SIG-M5 (cell line): ENCODE measurements at places on chromosomes 4 and X.

GRCh38 chrX:307261-308111 is 11.1 kb downstream of the GTPBP6 start:
- DNase-seq, result no peak

- no peak for DNase-seq
Observed at GRCh38 chr4:83152746-83153145, 38.2 kb upstream of the PLAC8 start.

GRCh38 chrX:49163555-49164419 is 1.2 kb downstream of the MAGIX start:
- DNase-seq, result no peak

GRCh38 chrX:38327775-38328081 is 419 bp upstream of the RPGR start:
- DNase-seq, result no peak

DNA sequence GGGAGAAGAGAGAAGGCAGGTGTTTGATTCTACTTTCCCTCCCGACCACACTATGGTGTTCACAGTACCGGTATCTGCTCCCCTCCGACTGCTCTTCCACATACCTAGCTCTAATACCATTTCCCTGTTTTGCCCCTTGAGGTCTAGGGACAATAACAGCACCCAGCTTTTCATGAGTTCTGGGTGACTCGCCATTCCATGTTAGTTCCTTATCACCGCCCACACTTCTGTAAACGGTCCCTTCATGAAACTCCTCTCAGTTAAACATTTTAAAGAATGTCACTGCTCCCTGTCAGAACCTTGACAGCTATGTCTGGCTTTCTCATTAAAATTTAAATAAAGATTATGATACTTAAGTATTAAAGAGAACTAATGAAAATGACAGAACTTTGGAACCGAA is 136.7 kb downstream of the ADAMTS3 start:
- DNase-seq, result no peak

DNA sequence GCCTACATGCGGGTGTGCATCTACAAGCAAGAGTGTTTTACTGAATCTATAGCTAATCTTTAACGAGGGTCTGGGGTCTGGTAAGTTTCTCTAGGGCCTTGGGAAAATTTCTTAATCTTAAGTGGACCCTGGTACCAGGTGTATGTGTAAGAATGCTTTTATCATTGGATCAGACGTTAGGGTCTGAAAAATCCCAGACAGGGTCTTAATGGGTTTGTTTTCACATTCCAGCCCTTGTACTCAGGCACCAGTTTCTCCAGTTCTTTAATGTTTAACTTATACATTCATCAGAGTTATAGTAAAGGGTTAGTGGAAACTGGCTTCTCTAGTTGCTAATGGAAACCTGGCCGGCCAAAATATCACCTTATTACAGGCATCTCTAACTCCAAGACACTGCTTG is 11.6 kb downstream of the MAGEB16 start:
- DNase-seq, result no peak

GRCh38 chrX:86421771-86422170 is 273.5 kb downstream of the DACH2 start:
- no peak for DNase-seq

GRCh38 chrX:115372152-115372551 is 82.6 kb downstream of the LUZP4 start:
- DNase-seq, result no peak
